Neural progenitor cell (in vitro differentiated cells): ENCODE measurements at places on chromosomes 1 and 21.

GRCh38 chr21:32728848-32729247 lies 1.0 kb upstream of the SYNJ1 start:
- no peak for DNase-seq

DNA sequence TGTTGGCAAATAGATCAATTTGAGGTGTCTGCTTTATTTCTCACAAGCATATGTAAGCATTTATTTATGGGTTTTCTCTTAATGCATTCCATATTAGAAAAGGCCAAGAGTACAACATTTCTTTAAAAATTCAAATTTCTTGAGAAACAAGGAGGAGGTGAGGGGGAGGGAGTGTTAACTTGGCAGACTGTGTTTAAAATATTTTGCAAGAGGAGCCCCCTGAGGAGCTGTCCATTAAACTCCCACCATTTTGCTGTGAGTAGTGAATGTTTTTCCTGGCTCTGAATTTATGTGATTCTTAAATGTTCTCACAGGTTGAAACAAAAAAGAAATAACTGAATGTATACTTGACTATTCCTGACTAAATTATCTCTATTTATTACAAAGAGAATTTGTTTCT lies 363.8 kb downstream of the PTPRC start:
- DNase-seq: no peak

DNA sequence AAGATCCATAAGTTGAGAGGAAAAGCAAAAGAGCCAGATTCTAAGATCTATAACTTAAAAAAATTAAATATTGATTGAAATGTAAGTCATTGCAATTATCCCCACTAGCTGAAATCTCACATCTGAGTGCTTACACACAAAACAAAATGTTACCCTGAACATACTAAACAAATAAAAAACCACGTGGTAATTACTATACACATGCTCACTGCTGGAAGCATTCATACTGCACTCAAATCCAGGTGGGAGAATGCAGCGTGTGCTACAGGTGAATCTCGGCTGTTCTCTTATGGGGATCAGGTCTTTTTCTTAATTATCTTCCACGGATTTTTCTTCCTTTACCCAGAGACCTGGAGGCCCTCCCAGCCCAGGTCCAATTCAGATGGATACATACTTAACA lies 74.3 kb downstream of the SDC3 start:
- DNase-seq: no peak

GRCh38 chr1:47738560-47739182 lies 258.5 kb downstream of the TRABD2B start:
- peak; percentile 81 for DNase-seq

DNA sequence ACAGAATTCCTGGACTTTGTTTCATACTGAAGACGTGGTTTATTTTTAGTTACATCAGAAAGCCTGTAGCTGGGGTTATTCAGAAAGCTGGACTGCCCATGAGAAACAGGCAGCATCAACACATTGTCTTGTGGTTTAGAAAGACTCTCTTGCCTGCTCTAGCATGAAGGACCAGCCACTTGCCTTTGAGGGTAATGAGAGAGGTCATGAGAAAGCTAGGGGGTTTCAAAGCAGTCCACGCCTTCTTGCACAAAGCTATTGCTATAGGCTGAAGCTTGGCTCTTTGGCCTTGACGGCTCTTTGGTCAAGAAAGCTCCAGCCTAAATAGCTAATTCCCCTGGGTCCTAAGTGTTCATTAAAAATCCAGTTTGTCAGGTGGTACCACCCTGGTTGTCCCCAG lies 208.1 kb downstream of the PRDM2 start:
- no peak for DNase-seq

DNA sequence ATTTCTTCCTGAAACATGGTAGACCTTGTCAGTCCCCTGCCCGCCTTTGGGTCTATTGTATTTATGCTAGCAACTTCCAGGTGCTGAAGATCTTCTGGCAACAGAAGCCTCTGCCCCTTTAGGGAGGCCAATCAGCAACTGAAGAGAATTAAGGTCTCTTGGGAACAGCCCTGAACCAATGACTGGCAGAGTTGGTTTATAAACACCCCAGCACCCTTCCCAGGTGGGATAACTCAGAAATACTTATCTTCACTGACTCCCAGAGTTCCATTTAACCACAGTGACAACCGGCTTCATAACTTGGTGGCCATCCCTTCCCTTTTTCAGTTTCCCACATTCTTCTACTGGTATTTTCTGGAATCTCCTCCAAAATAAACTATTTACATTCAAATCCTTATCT lies 27.2 kb upstream of the TMCO1 start:
- DNase-seq: no peak

DNA sequence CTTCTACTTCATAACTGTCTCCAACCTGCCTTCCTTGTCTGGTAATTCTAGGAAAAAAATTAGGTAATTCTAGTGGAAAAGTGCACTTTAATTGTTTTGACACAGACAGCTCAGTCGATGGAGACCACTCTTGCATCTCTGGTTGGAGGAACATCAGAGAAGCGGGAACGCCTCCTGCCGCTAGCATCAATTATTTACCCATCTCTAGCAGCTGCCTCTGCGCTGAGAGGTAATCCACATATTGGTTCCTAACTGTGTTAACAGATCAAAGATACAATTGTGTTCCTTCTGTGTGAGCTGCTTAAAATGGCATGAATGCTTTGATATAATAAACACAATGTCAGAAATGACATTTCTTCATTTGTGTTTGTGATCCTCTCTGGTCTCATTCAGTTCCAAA lies 33.3 kb downstream of the C2CD2 start:
- DNase-seq: no peak

DNA sequence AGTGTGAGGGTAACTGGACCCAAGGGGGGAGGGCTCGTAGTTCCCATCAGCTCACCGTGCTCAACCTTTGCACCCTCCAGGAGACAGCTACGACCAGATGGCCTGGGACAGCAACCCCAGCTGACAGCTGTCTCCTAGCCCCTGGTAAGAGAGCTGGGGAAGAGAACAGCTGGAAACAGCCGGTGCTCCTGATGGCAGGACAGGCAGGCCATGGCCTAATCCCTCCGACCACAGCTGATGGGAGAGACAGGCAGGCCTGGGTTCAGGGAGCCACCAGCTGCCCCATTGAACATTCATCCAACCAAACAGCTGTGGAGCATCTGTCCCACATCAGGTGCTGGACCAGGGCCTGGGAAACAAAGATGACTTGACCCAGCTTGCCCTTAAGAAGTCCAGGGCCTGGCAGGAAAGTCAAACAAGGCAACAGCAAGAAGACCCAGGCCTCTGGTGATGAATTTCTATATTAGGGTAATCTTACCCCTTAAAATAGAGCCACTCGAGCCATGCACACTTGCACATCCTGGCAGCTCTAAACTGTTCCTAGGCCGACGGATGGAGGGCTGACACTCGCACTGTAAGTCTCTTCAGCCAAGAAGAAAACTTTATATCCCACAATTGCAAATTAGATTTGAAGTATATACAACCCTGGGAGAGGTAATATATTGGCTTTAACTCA lies 12.2 kb downstream of the OLFML2B start:
- DNase-seq: no peak

DNA sequence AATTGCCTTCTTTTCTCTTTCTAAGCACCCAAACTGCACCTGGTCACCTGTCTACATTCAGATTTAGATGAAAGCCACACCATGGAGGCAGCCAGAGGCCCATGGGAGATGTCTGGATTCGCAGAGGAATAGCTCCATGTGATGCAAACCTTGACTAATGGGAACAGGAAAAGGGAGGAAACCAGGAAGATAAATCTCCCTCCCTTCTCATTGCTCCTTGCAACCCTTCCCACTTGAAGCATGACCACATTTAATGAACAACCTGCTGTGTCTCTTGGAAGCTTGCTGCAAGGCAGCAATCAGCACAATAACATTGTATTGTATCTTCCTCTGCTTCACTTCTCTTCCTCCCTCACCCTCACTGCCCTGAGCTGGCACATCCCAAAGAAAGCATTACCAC lies 42.6 kb upstream of the KLF17 start:
- DNase-seq: no peak

DNA sequence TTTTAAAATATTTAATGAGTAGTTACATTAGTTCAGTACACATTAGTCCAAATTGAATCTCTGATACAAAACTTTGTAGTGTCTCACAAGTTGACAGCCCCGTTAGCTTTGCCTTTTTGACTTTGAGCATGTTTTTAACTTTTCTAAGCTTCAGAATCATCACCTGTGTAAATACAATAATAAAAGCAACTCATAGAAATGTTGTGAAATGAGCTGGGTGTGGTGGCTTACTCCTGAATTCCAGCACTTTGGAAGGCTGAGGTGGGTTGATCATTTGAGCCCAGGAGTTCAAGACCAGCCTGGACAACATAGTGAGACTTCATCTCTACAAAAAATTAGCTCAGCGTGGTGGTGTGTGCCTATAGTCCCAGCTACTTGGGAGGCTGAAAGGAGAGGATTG lies 11.1 kb downstream of the RRP15 start:
- no peak for DNase-seq

DNA sequence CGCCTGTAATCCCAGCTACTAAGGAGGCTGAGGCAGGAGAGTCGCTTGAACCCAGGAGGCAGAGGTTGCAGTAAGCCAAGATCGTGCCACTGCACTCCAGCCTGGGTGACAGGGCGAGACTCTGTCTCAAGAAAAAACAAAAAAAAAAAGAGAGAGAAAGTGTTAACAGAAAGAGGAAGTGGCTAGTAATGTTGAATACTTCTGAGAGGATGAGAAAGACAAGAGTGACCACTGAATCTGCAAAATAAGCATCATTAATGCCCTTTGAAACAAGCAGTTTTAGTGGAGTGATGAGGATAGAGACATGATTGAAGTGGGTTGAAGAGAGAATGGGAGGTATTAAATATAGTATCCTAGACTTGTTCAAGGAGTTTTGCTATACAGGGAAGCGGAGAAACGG lies 11.7 kb downstream of the MPZ start:
- DNase-seq: no peak

GRCh38 chr21:29332461-29333362 lies 34.0 kb downstream of the BACH1 start:
- DNase-seq: no peak

GRCh38 chr1:169236143-169236542 lies 129.7 kb downstream of the ATP1B1 start:
- no peak for DNase-seq

GRCh38 chr1:180482425-180483275 lies 19.7 kb downstream of the ACBD6 start:
- peak; percentile 74 for DNase-seq

DNA sequence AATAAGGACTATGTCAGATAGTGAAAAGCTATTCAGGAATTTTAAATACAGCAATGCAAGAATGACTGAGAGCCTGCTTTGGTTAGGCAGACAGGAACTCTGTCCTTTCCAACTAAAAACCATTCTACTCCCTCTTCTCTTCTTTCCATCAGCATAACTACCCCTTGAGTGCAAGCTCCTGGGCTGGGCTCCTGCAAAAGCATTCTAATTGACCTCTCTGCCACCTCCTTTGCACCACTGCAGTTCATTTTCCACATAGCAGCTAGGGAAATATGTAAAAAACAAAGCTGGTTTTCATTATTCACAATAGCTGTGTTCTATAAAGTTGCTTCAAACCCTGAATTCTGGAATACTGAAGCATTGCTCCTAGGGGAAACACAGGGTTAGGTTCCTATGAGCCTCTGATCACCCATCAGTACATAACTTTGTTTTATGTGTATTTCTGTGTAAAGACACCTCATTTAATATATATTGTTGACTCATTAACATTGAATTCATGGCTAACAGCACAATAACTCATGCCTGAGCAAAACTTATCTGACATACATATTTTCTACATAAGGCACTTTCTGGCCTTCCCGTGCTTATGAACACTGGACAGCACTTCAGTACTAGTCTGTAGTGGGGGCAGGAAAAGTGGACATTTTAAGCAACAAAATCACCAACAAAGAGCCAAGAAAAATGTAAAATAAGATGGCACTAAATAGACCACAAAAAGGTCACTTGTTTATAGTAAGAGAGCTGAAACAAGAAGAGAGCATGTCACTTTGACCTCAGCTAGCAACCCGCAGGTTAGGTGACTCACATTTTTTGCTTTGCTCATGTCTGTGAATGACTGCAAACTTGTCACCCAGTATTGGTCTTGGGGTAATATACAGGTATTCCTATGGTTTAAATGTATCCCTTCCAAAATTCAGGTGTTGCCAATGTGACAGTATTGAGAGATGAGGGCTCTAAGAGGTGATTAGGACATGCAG lies 57.9 kb upstream of the IRF2BP2 start:
- no peak for DNase-seq

DNA sequence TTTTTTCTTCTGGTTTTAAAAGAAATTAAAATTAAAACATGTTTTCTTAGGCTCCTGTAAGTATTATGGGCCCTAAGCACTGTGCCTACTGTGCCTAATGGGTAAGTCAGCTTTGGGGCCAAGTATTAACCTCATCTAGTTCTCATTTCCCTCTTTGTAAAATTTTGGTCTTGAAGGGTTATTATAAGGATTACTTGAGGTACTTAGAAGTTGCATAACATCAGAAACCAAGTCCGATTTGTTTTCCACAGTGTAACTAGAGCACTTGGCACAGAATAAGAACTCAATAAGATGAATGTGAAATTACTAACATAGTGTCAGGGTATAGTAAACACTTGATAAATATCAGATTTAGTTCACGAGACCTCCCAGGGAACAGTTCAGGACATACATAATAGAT lies 16.4 kb upstream of the OSBPL9 start:
- no peak for DNase-seq

- DNase-seq: no peak
These were observed 4.7 kb downstream of the LDLRAD2 start for GRCh38 chr1:21816602-21817302.

DNA sequence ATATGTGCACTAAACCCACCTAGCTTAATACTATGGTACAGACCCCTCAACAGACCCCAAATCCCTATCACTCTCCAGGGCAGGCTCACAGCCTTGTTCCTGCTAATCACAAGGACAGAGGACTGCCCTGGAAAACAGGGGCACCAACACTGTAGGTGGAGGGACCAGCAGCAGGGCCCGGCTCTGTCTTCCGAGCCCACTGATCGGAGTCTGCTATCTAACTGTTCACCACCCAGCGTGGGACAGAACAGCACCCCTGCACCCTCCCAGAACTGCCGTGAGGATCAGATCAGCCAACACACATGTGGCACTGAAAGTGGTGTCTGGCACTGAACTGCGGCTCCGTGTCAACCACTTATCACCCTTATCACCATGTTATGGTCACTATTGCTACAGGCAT lies 6.2 kb downstream of the WDR4 start:
- DNase-seq: no peak

- DNase-seq: no peak
These were observed 6.8 kb upstream of the KPNA6 start for GRCh38 chr1:32100807-32101708.

- DNase-seq: no peak
These were observed 470.9 kb downstream of the TTLL7 start for GRCh38 chr1:83527987-83528386.

- DNase-seq: peak; percentile 40
These were observed 6.6 kb downstream of the PKLR start for GRCh38 chr1:155294520-155295182.

- DNase-seq: peak; percentile 66
These were observed 158.9 kb upstream of the COA6 start for GRCh38 chr1:234214129-234214910.
